Body of pancreas (tissue), 4 donors: ENCODE measurements at places on chromosomes 2 and 18. TPM values are rescaled to one million over a fixed set of nuclear protein-coding genes. Genes with fewer than 3 reads are reported as not detected.

Gene TEX44
- total RNA-seq: not detected

Gene GRB14
- 22.7 TPM for total RNA-seq

Gene EIPR1
- total RNA-seq: 13.5 TPM

Gene CCDC141
- total RNA-seq: 19.4 TPM

Gene FTCDNL1
- total RNA-seq: 2.6 TPM

Gene NYAP2
- total RNA-seq: 0.52 TPM

Gene DQX1
- not detected for total RNA-seq

Gene CXCR4
- total RNA-seq: 10.6 TPM
